ENCODE measurements at places on chromosomes 5 and 9. TPM values are rescaled to one million over a fixed set of nuclear protein-coding genes. Genes with fewer than 3 reads are reported as not detected.

Gene LPAR1
- 33.8 TPM for total RNA-seq

Gene SPOCK1
- 29.1 TPM for total RNA-seq

Gene ZNF346
- total RNA-seq, result 22.8 TPM

Gene FRMD3
- 5.0 TPM for total RNA-seq

Gene INSL4
- total RNA-seq, result not detected

Data from M059J (cell line).